ENCODE measurements at places on chromosomes 13 and 19.

DNA sequence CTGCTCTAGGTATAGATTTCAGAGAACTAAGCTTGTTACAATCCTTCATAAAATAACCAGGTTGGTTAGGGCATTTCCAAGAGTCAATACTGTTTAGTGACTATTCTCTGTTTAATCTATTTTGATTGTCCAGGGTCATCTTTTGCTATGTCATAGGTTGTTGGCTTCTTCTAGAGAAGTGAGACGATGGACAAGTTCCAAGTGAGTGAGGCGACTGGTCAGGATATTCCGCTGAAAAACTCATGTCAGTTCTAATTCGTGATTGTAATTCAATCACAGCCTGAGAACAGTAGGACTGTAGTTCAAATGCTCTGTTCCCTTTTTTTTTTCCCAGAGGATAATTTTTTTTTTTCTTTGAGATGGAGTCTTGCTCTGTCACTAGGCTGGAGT lies 15.8 kb upstream of the ALOX5AP start:
- no peak for DNase-seq

GRCh38 chr13:62613819-62614218 lies 1198.2 kb upstream of the PCDH20 start:
- no peak for DNase-seq

DNA sequence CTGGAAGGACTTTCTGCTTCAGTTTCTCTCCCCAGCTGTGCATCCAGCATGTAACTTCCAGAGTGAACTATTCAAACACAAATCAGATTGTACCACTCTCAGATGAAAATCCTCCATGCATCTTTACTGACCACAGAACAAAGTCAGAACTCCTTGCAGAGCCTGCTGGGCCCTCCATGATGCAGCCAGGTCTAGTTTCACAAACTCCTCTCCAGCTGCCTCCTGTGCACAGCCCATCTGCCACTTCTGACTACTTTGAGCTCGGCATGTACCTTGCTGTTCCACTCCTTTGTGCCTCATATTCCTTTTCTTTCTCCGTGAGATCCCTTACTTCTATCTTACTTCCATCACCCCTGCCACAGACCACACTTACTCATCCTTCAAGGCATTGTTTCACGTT lies 31.4 kb downstream of the NALCN start:
- no peak for DNase-seq

DNA sequence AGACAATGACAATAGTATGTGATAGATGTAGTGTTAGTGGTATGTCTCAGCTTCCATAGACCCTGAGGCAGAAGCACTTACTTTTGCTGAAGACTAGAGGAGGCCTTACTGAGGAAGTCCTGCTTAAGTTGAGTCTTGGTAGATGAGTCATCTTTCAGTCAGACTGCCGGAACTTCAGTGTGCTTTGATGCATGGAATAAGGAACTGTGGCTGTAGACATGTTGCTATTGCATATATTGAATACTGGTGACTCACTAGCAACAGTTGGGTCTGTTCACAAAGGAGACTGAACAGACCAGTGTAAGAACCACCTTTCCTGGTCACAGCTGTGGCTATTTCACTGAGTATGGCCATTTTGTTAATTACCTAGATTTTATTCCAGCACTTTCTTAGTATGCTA lies 1000.6 kb downstream of the OLFM4 start:
- no peak for DNase-seq

DNA sequence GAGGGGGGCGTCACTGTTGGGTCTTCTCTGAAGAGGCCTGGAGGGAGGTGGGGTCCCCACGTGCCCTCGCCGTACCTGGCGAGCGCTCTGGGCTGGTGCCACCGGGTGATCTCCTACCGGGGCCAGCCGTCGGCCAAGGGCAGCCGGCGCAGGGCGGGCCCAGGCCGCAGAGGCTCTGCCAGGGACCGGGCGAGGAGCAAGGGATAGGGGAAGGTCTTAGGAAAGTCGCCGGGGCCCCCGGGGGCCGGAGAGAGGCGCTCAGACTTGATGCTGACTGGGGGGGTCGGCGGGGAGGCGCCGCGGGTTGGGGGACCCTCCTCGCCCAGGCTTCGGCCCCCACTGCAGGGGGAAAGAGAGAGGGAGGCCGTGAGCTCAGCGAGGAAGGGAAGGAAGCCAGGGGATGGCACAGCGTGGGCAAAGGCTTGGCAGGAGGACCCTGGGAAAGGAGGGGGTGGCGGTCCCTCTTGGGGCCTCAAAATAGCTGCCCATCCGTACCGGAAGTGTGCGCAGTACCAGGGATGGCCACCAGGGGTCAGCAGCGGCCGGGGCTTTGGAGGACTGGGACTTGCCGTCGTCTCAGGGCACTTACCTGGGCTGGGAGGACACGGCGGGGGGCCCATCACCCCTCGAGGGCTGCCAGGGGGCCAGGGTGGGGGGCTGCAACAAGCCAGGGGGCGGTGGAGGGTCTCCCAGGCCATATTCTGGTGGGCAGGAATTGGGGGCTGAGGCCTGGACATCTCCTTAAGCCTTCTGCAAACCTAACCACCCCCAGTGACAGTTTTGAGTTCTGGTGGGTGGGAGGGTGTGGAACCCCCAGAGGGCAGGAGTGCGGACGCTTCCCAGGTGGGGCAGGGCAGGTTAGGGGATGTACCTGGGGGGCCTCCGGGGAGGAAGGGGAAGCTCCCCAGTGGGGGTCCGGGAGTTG lies 7.7 kb upstream of the TMEM161A start:
- no peak for DNase-seq

- DNase-seq: no peak
Measured at GRCh38 chr19:46739290-46739771, 6.5 kb upstream of the FKRP start.

- peak; percentile 36 for DNase-seq
Measured at GRCh38 chr13:50015258-50015657, at the start of gene KCNRG. Gene KCNRG (plus strand): TSS chr13:50015444. CDS start chr13:50015494, 50 bp downstream.

- no peak for DNase-seq
Measured at GRCh38 chr13:20658451-20659040, 45.0 kb upstream of the IL17D start.

DNA sequence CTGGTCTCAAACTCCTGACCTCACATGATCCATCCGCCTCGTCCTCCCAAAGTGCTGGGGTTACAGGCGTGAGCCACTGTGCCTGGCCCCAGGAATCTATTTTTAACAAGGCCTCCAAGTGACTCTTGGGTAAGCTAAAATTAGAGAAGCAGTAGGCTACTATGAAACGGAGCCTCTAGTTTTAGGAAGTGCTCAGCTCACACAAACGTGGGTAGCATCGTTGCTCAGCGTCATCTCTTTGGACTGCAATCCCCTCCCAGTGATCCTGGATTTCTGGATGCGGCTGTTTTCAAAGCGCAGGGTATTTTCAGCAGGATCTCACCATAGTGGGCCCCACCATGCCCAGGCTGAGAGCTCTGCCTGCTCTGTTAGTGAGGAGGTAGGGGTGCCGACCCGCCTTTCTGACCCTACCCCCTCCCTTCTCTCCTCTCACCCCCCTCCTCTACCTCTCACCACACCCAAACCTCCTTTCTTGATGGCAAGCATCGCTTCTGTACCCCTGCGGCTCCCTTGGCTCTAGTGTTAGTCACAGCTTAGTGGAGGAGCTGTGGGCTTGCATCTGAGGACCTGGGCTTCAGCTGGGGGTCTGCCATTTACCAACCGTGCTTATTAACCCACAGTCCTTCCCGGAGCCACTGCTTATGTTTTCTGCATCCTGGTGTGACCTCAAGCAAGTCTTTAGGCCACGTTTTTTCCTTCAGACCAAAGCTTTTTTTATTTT lies 34.2 kb downstream of the GJA3 start:
- DNase-seq: no peak

- no peak for DNase-seq
Measured at GRCh38 chr13:97425590-97425989, 8.4 kb upstream of the RAP2A start.

GRCh38 chr13:39106216-39107005 lies 68.2 kb downstream of the NHLRC3 start:
- DNase-seq: no peak

- DNase-seq: no peak
Measured at GRCh38 chr19:57978586-57979289, 4.4 kb upstream of the C19orf18 start.

Measured in stromal cell of bone marrow (primary cell).